ENCODE measurements at places on chromosomes 3 and 15. TPM values are rescaled to one million over a fixed set of nuclear protein-coding genes. Genes with fewer than 3 reads are reported as not detected.

GRCh38 chr3:120471643-120472042 lies 20.9 kb upstream of the FSTL1 start:
- no peak for DNase-seq

DNA sequence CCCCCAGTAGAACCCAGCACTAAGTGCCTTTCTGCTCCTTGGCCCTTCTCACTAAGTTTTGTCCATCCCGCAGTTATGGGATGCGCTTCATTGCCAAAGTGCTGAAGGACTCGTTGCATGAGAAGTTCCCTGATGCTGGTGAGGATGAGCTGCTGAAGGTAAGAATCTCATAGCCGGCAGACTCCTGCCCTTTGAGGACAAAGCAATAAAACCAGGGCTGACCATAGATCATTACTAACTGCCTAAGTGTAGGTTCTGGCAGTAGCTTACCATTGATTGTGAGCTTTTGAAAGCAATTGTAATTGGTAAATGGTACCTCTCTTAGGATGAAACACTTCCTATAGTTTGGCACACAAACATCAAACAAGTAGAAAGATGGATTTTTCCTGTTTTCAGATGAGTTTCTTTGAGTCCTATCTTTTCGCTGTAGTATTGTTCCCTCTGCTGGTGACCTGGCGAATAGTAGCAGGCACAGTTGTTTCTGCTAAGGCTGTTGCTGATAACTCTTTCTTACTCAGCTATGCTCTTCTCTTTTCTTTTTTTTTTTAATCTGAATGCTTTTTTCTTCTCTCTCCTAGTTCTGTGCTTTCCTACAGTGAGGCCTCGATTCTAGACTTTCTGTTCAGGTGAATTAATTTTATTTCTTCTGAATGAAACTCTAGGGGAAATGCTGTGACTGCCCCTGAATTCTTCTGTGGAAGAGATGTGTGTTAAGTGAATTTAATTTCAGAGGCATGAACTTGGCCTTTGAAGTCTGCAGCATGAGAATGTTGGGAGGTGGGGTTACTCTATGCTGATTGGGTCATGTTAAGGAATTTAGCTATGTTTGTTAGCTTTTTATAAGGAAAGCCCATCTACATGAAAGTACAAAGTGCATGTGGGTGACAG lies 47.4 kb upstream of the CRTC3 start:
- no peak for DNase-seq

DNA sequence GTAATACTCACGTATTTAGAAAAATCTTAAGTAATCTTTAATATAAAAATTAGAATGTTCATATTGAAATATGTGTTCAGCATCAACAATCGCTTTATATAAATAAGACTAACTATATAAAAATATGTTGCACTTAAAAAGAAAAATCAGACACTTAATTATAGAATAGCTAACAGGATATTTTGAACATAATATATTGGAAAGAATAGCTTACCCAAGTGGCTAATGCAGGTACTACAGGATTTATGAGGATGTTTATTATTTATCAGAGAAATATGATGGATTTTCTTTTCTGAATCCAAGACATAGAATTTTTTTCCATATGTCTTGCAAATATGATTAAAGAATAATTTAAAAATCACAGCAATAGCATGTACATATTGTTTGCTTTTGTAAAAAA lies 567.9 kb upstream of the GBE1 start:
- no peak for DNase-seq

DNA sequence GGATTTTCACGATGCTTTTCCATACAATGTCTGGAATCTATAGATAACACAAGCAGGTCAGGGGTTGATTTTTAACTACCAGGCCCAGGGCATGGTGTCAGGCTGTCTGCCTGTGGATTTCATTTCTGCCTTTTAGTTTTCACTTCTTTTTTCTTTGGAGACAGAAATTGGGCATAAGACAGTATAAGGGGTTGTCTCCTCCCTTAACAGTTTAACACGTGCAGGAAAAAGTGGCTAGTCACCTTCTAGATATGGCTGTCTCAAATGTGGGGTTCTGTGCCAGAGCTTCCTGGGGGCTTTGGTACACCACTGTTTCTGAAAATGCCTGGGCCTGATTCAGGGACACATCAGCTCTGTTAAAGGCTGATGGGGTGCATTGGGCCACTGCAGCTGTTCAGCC lies 7.4 kb upstream of the ZNF589 start:
- no peak for DNase-seq

DNA sequence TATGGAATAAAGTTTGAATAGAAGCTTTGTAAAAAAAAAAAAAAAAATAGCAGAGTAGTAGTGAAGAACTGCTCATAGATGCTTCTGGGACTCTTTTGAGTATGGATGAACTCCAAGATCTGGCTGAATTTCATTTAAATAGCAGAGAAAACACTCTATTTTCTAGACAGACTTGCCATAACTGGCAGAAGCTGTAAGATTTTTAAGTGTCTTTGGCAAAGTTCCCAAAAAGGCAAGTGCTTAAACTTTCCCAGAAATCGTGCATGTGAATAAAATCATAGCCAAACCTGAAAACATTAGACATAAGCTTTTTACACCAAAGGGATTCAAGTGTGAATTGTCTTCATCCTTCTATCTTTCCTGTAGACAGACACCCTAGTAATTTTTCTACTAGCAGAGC lies 110.3 kb upstream of the MITF start:
- DNase-seq = no peak

- DNase-seq = no peak
Observed at GRCh38 chr3:178103140-178103539, 433.1 kb upstream of the KCNMB2 start.

GRCh38 chr15:92014281-92015030 lies 160.9 kb downstream of the SLCO3A1 start:
- no peak for DNase-seq

DNA sequence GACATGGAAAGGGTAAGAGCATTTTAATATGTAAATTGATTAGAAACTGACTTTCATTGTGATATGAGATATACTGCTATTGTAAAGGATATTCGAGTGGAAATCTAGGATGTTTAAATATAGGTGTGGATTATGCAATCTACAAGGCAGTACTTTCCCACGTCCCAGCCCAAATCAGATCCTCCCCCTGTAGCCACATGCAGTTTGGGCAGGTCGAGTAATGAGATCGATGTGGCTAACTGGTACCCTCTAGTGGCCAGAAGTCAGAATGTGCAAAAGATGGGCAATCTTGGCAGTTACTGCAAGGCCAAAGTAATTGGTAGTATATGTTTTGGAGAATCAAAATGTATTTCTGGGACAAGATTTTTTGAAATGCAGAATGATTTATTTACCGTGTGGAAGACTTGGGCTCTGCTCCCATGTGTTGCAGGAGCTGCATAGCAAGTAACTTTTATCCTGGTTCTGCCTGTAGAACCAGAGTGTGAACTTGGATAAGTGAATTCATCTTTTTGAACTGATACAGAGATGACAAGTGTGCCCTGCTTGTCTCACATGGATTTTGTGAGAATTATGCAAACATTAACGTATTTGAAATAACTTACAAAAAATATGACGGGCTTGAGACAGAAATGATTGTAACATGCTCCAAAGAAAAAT lies 94.5 kb upstream of the ADAMTSL3 start:
- no peak for DNase-seq

DNA sequence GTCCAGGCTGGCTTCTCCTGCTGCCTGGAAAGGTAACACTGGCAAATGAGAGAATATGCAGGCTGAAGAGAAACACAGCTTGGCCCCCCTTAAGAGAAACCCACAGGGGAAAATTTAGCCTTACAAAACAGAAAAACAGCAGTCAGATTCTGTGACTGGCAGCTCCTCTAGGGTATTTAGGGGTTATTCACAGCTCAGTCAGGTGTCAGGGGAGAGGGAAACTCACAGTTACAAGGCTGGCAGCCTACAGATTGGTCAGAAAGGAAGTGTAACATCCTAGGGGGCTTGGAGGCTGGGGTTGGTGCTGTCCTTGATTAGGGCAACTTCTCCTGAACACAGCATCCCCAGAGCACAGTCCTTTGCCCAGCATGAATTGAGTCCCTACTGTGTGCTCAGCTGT lies 81.4 kb downstream of the SEMA5B start:
- no peak for DNase-seq

DNA sequence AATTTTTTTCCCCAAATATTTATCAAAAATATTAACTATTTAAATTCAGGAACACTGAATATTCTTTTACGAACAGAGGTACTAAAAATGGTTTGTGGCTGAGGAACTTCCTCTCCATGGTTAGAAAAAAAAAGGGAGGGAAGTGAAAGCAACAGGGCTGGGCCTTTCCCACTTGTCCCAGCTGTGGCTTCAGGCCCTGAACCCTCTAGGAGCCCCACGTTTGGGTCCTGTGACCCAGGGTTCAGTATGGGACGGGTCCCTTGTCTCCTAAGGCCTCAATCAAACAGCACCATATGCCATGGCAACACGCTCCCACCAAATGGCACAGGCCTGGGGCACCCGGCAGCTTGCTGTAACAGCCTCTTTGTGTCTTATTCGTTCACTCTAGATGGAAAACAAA lies 32.4 kb downstream of the POC1A start:
- no peak for DNase-seq

GRCh38 chr3:177358091-177358976 lies 161.1 kb upstream of the TBL1XR1 start:
- peak; percentile 68 for DNase-seq

DNA sequence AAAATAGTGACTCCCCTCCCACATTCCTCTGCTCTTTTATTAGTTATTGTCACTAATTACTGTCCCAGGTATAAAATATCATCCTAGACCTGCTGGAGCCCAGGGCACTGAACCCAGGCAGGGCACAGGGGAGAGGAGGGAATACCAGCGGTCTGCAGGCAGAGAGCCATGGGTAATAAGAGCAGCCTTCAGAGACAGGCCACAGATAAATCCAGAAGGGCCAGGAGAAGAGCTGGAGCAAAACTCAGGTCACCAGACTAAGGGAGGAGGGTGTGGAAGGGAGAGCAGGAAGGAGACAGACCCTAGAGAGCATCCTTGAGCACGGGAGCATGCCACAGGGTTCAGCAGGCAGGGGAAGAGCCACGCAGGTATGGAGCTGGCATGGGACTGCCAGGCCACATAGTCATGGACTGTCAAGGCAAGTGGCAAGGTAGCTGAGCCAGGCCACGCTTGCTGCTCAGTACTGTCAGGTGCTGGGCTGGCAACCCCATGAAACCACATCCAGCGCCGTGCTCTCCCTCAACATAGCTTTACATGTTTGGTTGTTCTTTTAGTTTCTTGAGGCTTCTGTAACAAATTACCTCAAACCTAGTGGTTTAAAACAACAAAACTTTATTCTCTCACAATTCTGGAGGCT lies 15.6 kb upstream of the CAPN3 start:
- DNase-seq = no peak

DNA sequence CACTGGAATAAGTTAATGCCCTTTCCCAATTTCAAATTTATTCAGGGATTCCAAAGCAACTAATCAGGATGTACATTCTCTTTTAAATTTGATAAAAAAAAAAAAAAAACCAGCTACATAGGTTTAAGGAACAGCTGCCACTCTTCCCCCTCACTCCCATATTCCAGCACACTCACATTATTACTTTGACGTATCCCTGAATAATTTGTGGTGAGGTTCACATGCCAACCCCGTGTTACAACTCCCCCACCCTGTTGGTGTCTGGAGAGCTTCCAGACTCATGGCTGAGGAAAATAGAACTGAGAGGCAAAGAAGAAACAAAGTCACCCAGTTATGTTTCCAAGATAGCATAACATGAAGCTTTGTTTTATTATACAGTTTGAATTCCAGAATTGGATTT lies 300.5 kb upstream of the MME start:
- DNase-seq = no peak

DNA sequence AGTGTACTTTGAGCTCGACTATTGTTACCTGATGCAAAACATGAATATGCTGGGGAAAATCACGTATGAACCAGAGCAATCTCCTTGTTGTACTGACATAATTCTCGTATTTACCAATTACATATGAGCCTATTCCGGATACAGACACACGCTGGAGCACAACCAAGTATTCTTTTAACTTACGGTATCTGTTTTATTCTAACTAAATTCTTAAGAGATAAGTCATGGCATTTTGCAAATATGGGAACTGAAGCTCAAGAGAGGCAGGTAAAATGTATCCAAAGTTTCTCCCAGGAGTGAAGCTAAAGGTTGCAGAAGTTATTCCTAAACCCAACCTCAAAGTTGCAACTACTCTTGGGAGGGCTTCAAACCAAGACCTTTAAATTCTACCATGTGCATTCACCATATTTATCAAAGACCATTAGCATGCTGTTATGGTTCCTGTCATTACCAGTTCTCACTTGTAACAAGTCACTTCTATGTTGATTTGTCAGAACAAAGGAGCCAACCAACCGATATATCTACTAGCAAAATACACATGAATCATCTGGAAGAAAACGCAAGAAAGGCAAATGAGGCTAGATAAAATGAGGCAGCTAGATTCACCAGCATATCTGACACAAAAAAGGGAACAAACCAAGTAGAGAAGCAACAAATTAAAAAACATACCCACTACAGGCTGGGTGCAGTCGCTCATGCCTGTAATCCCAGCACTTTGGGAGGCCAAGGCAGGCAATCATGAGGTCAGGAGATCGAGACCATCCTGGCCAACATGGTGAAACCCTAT lies 17.8 kb downstream of the TBL1XR1 start:
- no peak for DNase-seq

DNA sequence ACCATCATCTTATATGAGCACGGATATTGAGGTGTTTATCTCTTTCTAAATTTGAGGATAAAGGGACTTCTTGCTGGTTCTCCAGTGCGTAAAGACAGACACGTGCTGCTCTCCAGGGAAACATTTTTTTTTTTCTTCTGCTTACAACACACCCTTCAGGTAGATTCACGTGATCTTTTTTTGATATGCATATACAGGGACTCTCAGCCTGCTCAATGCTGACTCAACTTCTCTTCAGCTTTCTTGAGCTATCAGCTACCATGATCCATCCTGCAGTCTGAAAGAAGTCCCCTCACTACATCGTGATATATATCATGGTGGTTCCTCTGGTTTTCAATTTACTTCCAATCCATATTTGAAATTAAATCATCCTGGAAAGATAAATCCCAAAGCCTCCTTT lies 87.1 kb upstream of the SLITRK3 start:
- no peak for DNase-seq

DNA sequence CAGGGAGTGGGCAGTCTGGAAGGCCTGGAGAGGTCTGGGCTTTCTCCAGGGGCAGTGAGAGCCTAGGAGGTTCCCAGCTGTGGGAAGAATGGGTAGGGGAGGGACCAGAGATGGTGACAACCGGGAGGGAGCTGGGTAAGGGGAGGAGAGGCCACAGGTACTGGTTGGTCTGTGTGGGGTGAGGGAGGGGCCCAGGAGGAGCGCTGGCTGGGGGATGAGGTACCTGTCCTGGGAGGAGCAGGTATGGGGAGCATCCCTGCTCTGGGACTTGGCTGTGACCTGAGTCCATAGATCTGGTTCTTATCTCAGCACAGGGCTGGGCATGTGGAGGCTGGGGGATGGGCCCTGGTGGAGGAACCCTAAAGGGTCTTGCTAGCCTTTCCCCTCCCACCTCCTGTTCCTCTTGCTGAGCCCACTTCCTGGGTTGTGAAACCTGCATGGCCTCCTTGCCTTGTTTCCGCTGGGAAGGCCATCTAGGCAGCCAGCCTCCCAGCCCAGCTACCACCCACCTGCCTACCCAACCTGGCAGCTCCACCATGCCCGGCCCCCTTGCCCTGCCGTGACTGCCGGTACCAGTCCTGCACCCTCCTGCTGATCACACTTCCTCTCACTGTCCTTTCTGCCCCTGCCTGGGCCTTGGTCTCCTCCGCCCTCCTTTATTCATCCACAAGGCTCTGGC lies 11.0 kb downstream of the PRKCD start:
- DNase-seq = no peak

- no peak for DNase-seq
Observed at GRCh38 chr15:64247906-64248541, 85.2 kb upstream of the PPIB start.

PDHB gene
- total RNA-seq = 225 TPM

P2RY1 gene
- 11.5 TPM for total RNA-seq

STAB1 gene
- total RNA-seq = 69.7 TPM

MAPKBP1 gene
- 17.0 TPM for total RNA-seq

ATP13A4 gene
- 0.64 TPM for total RNA-seq

FBN1 gene
- 27.6 TPM for total RNA-seq

Data from left ventricle myocardium superior (tissue), 1 donor.